Mesothelial cell of epicardium (in vitro differentiated cells): ENCODE measurements at places on chromosomes 2 and 18.

DNA sequence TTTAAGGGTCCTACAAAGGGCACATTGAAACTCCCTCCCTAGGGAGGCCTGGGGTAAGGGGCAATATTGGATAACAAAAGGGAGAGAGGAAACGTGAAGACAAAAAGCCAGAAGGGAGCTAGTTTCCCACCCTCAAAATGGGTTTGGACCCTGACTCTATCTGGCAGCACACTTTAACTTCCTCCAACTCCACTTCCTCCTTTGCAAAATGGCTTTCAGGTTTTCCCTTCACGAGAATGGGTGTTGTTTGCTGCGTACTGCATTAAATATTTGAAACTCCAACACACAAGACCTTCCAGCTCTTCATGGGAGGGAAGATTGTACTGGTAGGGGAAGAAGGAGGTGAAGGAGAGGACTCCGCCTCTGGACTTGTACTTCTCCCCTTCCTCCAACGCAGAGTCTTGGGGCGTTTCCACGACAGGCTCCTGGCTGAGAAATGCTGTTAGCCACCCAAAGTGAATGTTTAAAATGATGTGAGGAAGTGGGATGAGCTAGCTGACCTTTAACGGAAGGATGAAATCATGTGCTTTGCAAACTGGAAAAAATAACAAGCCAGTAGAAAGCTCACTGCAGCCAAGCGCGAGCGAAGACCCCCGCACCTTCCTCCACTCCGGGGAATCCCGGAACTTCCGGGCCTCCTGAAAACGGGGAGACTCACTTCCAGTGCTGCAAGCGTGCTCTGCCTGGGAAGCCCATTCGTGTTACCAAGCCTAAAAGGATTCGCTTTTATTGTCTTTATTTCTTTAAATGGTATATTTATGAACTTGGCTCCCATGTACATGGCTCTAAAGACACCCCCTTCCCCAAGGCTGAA, 85.6 kb downstream of the VIT start:
- H3K27me3 ChIP-seq: peaks cover 3% of the 10 kb centered on the region
- H3K27ac ChIP-seq: no peak overlapping the region
- H3K36me3 ChIP-seq: no peaks in the 10 kb centered on the region
- DNase-seq: no peak
- peaks cover 13% of the 10 kb centered on the region for H3K4me1 ChIP-seq

DNA sequence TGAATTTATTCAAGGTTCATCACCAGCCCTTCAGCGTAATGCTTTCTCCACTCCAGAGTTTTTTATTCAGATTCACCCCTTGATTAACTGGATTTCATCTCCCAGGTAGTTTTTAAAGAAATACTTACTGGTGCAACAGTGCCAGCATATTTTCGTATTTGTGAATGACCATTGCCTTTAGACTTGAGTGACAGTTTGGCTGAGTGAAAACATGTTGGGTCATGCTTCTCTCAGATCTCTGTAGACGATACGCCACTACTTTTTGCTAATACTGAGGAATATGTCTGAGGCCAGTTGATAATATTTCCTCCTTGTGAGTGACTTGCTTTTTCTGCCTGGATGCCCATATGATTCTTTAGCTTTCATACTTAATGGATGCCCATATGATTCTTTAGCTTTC, 51.5 kb downstream of the CYP26B1 start:
- no peak for DNase-seq
- no peak overlapping the region for H3K27ac ChIP-seq
- H3K4me1 ChIP-seq: peaks cover 3% of the 10 kb centered on the region

DNA sequence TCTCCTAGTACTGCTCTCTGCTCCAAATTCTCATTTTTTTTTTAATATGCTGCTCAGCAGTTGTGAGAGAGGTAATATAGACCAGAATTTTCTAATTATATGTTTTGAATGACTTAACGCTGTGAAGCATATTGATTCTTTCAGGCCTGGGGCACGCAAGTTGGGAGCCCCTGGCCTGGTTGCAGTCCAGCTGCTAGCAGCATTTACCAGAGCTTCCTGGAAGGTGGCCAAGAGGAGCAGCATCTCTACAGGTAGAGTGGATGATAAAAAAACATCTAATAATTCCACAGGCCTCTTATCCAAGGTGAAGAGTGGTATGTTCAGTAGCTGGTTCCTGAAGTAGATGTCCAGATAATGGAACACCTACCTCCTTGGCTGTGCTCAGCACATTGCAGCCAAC, 7.3 kb upstream of the UGP2 start:
- no peak for DNase-seq
- H3K27ac ChIP-seq: no peak overlapping the region
- H3K36me3 ChIP-seq: no peaks in the 10 kb centered on the region
- no peak overlapping the region for H3K4me3 ChIP-seq
- no peaks in the 10 kb centered on the region for H3K27me3 ChIP-seq

DNA sequence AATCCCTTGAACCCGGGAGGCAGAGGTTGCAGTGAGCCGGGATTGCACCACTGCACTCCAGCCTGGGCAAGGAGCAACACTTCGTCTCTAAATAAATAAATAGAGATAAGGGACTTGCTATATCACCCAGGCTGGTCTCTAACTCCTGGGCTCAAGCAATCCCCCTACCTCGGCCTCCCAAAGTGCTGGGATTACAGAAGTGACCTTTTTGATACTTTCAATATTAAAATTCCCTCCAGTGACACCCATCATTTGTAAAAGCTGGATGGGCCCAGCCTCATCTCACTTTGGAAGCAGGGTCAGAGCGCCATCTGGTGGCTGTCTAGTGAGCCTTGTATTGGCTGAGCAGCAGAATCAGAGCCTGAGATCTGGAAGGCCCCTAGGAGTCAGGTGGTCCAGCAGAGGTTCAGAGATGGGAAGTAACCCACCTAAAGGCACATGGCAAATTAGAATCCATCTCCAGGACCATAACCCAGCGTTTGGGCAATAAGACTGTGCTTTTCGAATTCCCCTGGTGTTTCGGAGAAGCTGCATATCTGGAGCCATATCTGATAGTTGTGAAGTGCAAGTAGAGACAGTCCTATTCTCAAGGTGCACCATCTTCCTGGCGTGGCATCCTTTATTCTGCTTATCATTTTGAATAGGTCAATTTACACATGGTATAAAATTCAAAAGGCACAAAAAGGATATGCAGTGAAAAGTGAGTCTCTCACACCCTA, 18.3 kb upstream of the SLC35F6 start:
- peak; percentile 90 for DNase-seq
- no peak overlapping the region for H3K4me3 ChIP-seq
- no peak overlapping the region for H3K27ac ChIP-seq
- H3K4me1 ChIP-seq: peaks cover 19% of the 10 kb centered on the region

GRCh38 chr18:26549263-26550094, 1.1 kb upstream of the KCTD1 start:
- DNase-seq: peak; percentile 22
- peak overlapping the region; percentile 72 for H3K4me3 ChIP-seq
- H3K36me3 ChIP-seq: no peaks in the 10 kb centered on the region
- H3K27ac ChIP-seq: peak overlapping the region; percentile 82
- peaks cover 42% of the 10 kb centered on the region for H3K4me1 ChIP-seq
- H3K27me3 ChIP-seq: peaks cover 37% of the 10 kb centered on the region

DNA sequence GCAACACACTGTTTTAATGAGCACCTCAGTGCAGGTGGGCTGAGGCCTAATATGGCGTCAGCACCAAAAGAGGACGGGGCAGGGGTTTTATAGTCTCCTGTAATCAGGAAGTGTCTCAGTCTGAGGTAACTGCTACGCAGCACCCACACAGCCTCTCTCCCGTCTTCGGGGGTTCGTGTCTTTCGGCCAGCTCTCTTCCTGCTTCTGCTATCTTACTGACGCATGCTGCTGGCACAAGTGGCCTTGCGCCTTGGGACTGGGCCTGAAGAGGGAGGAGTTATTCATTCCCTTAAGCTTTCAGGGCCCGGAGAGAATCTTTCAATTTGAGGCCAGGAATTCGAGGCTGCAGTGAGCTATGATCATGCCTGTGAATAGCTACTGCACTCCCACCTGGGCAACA, 14.5 kb upstream of the PAPOLG start:
- peaks cover 18% of the 10 kb centered on the region for H3K27me3 ChIP-seq
- H3K36me3 ChIP-seq: no peaks in the 10 kb centered on the region
- H3K27ac ChIP-seq: no peak overlapping the region
- H3K4me1 ChIP-seq: no peaks in the 10 kb centered on the region

DNA sequence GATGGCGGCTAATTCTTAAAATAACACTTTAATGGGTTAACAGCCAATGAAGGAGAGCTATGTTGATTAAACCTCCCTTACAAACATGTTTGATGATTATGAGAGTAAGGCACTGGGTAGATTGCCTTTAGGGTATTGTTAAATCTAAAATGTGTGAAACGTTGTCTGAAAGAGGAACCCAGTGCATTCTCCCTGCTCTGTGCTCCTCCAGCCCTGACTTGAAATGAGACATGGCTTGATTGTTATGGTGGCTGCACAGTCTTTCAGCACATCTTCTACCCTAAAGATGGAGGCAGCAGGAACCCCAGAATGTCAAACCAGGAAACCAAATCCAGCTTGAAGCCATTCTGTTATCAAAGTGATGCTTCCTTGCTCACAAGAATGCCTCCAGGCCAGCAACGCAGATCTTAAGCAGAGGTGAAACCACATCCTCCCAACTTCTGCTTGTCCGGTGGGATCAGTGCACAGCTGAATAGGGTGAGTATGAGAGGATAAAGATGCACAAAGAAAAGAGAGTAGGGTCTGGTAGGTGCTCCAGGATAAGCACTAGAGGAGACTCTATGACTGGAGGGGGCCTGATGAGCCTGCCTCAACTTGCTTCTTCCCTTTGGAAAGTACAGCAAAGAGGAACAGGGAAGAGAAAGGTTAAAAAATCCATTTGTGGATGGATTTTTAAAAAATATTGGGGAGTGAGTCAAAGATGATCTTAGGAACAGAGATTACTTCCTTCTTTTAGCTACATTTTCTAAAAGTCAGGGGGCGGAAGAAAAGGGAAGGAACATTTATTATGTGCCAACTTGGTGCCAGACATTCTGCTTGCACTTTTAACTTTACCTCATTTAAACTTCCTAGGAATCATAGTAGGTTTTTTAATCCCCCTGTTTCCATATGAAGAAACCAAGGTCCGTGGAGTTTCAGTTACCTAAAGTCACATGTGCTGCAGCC, 523.0 kb downstream of the TXNL1 start:
- H3K4me1 ChIP-seq: peaks cover 66% of the 10 kb centered on the region
- H3K4me3 ChIP-seq: no peak overlapping the region
- DNase-seq: no peak

DNA sequence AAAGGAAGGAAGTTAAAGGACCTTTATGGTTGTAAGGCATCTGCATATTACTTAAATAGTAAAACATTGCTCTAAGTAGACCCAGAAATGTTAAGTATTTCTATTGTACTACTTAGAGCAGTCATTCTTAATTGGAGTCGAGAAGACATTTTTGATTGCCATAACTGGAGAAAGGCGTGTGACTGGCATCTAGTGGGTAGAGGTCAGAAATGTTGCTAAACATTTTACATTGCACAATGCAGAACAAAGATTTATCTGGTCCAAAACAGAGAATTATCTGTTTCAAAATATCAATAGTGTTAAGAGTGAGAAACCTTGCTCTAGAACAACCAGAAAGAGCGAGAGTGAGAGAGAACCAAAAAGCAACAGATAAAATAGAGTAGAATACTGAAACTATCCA, 23.3 kb upstream of the ROCK1 start:
- no peak for DNase-seq
- no peak overlapping the region for H3K4me3 ChIP-seq
- H3K27ac ChIP-seq: no peak overlapping the region

GRCh38 chr2:233708942-233709341, 3.8 kb upstream of the UGT1A5 start:
- H3K4me1 ChIP-seq: peaks cover 4% of the 10 kb centered on the region
- H3K36me3 ChIP-seq: no peaks in the 10 kb centered on the region
- H3K4me3 ChIP-seq: no peak overlapping the region

DNA sequence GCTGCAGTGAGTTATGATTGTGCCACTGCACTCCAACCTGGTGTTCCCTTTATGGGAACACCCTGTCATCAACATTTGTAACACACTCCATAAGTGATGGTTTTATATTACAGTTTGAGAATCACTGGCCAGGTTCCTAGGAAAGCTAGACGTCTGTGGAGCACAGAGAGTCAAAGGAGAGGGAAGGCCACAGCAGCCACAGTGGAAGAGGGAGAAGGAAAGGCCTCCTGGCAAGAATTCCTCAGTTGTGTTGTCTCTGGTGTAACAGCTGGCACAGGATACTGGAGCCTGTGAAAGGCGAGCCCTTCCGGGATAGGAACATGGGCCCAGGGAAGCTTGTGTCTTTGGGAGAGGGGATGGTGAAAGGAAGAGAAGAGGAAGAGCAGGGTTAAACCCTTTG, 360.5 kb upstream of the PIK3C3 start:
- no peak for DNase-seq
- no peaks in the 10 kb centered on the region for H3K36me3 ChIP-seq
- no peak overlapping the region for H3K4me3 ChIP-seq
- H3K27me3 ChIP-seq: peaks cover 1% of the 10 kb centered on the region

GRCh38 chr2:171025214-171025613, 96.2 kb downstream of the GORASP2 start:
- H3K27me3 ChIP-seq: no peaks in the 10 kb centered on the region
- H3K27ac ChIP-seq: peak overlapping the region; percentile 23
- no peak for DNase-seq

- peak overlapping the region; percentile 70 for H3K4me3 ChIP-seq
- peaks cover 9% of the 10 kb centered on the region for H3K27me3 ChIP-seq
- no peak overlapping the region for H3K27ac ChIP-seq
- peaks cover 3% of the 10 kb centered on the region for H3K36me3 ChIP-seq
These were observed 513.2 kb downstream of the RNF144A start for GRCh38 chr2:7430421-7430868.

DNA sequence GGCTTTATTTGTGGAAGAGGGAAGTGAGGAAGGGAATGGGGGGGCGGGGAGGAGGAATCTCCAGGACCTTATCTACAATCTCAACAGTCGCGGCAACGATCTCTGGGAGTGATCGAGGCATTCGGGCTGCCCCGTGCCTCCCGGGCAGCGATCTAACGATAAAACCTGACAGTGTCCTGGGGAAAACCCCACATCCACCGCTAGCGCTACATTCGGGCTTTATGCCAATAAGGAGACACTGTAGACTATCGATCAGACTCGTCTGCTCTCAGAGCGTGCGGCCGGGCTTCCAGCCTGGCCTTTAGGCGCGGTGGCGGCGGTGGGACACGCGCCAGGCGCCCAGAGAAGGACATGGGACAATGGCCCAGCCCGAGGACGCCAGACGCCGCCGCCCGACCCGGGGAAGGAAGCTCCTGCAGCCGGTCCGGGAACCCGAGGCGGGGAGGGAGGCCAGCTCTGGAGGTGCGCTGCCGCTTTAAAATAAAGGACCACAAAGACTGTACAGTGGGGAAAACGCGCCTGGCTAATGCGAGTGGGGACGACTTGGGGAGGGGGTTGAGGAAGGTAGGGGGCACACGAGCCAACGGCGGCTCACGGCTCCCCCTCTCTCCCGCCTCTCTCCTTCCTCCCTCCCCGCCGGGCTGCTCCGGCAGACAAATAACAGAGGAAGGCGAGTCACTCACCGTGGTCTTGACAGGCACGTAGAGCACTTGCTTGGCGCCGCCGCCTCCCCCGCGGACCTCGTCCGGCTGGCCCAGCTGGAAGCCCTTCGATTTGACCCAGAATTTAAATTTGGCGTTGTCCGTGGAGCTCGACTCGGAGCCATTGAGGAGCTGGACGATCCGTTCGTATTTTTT, 2.2 kb downstream of the NOL4 start:
- peaks cover 77% of the 10 kb centered on the region for H3K27me3 ChIP-seq
- H3K4me3 ChIP-seq: peak overlapping the region; percentile 73
- H3K36me3 ChIP-seq: no peaks in the 10 kb centered on the region
- peak; percentile 20 for DNase-seq
- H3K4me1 ChIP-seq: peaks cover 25% of the 10 kb centered on the region
